Stomach (tissue), 19 donors: ENCODE measurements at places on chromosomes 16 and 17. TPM values are rescaled to one million over a fixed set of nuclear protein-coding genes. Genes with fewer than 3 reads are reported as not detected.
A peak's percentile ranks its signal among the peaks of the same experiment; 100 is the strongest.

GRCh38 chr16:9185381-9185780, 93.9 kb downstream of the HAPSTR1 start:
- no peak for DNase-seq
- no peak overlapping the region for H3K4me3 ChIP-seq
- H3K27ac ChIP-seq, result no peak overlapping the region
- H3K4me1 ChIP-seq, result no peaks in the 10 kb centered on the region

DNA sequence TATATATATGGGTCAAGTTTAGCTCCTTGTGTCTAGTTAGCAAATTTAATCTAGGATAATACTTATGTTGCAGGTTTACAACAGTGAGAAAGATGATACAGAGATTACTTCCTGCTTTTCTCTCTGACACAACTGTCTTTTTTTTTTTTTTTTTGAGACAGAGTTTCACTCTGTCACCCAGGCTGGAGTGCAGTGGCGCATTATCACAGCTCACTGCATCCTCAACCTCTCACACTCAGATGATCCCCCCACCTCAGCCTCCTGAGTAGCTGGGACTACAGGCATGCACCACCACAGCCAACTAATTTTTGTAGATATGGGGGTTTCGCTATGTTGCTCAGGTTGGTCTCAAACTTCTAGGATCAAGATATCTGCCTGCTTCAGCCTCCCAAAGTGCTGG, 706.9 kb upstream of the SOX9 start:
- H3K27ac ChIP-seq, result no peak overlapping the region
- H3K36me3 ChIP-seq, result no peaks in the 10 kb centered on the region
- no peak for DNase-seq
- H3K4me3 ChIP-seq, result no peak overlapping the region
- H3K4me1 ChIP-seq, result no peaks in the 10 kb centered on the region

DNA sequence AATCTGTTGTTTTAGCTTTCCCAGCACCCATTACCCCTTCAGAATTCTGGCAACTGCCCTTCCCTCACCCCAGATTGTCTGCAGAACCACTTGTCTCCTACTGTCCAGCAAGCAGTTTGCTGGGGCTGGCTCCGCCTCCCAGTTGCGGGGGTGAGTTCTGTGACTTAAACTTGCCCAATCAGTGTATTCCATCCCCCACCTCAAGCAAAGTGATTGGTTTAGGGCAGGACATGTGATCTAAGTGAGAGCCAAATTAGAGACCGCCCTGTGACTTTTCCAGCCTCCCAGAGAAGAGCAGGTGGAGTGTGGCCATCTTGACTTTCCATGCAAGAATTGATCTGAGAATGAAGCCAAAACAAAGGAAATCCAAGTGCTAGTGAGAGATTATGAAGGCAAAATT, 22.7 kb upstream of the SRCIN1 start:
- no peak overlapping the region for H3K27ac ChIP-seq
- H3K4me1 ChIP-seq, result no peaks in the 10 kb centered on the region
- H3K4me3 ChIP-seq, result no peak overlapping the region

- H3K27ac ChIP-seq, result no peak overlapping the region
- peaks cover 23% of the 10 kb centered on the region for H3K4me1 ChIP-seq
Observed at GRCh38 chr17:17147821-17148220, 58.3 kb downstream of the PLD6 start.

DNA sequence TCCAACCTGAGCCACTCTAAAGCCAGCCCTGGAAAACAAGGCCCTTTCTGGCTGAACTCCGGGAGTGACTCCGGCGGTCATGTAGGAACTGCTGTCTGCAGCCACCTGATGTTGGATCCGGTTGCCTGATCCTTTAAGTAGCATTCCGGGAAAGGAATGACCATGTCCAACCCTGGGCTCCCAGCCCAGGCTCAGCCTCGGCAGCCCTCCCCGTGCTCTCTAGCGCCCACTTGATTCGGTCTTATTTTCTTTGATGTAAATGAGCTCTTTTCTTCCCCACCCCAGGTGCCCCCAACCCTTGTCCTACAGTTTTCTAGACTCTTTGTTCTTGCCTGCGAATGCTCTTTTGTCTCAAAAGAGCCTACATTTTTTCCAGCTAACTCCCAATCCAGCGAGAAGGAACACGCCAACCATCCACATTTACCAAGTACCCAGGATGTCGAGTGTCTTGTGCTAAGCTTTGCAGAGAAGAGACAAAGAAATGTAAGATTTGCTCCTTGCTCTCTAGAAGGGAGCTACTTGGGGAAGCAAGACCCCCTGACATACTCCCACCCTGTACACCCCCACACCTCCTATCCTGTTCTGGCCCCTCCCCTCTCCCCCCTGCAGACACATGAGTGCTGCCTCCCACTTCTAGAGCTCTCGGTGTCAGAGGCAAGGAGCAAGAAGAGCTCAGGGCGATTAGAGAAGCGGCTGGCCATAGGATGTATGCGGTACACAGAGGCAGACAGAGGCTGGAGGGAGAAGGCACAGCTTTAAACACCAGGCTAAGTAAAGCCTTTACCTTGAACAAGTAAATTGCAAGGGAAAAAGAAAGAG, 53.8 kb downstream of the COG7 start:
- no peaks in the 10 kb centered on the region for H3K27me3 ChIP-seq
- peaks cover 100% of the 10 kb centered on the region for H3K36me3 ChIP-seq

DNA sequence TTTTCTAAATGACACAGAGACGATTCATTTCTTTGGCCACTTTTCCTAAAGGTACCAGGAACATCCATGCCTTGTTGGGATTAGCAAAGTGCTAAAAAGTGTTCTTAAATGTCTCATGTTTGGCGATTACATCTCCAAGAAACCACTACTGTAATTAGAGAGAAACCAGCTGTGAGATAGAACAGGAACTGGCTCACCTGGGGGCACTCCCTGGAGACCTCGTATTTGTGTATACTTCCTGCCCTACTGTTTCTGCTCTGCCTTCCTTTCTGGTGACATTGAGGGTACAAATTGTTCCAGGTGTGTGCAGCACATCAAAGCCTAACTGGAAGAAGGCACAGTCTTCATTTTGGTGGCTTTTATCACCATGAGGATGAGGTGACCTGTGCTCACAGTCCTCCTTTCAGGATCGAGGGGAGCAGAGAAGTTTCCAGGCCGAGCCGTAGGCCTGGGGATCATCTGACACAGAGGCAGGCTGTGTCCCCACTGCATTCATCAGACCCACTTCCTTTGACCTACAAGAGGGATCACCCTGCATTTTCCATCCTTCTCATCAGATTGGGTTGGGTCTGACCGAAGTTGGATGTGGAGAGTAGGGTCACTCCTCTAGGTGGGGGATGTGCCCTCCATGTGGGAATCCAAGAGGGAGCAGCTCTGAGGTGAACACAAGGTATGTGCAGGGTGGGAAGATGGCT, 23.7 kb downstream of the CCL4 start:
- H3K27me3 ChIP-seq, result no peaks in the 10 kb centered on the region
- no peak overlapping the region for H3K27ac ChIP-seq

DNA sequence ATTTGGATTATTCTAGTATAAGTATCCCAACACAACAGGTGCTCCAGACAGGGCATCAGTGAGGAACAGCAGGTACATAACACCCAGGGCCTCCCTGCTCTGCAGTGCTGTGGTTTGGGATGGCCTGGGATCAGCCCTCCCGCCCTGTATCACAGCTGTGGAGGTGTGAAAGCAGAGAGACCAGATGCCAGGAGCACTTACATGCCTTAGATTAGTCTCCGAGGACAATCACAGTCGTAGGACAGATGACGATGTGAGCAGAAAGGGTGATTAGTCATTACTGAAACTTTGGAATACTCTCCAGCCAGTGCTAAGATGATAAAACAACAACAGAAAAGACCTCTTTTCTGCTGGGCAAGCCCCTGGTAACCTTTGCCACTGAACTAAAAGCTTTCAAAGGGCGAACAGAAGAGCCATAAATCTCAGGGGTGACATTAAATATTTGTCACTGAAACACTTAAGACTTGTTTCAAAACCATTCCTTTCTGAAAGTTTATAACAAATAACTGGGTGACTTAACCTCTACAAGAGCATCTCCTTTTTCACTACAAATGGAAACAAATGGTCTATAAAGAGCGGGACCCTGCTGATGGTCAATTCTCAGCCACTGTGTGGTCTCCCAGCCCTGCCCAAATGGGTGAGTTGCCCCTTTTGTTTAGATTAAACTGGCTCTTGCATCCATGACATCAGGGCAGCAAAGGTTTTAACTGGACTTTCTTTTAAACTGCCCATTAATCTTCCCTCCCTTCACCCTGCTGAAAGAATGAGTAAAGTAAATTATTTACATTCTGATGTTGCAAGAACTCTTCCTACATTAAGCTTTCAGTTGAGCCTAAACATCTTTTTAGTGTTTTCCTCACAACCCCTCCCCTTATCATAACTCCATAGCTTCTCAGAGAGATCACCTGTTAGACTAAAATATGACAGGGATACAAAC, 183.1 kb upstream of the COX10 start:
- H3K27ac ChIP-seq, result no peak overlapping the region
- H3K4me3 ChIP-seq, result no peak overlapping the region
- H3K4me1 ChIP-seq, result no peaks in the 10 kb centered on the region
- no peak for DNase-seq
- H3K36me3 ChIP-seq, result no peaks in the 10 kb centered on the region

DNA sequence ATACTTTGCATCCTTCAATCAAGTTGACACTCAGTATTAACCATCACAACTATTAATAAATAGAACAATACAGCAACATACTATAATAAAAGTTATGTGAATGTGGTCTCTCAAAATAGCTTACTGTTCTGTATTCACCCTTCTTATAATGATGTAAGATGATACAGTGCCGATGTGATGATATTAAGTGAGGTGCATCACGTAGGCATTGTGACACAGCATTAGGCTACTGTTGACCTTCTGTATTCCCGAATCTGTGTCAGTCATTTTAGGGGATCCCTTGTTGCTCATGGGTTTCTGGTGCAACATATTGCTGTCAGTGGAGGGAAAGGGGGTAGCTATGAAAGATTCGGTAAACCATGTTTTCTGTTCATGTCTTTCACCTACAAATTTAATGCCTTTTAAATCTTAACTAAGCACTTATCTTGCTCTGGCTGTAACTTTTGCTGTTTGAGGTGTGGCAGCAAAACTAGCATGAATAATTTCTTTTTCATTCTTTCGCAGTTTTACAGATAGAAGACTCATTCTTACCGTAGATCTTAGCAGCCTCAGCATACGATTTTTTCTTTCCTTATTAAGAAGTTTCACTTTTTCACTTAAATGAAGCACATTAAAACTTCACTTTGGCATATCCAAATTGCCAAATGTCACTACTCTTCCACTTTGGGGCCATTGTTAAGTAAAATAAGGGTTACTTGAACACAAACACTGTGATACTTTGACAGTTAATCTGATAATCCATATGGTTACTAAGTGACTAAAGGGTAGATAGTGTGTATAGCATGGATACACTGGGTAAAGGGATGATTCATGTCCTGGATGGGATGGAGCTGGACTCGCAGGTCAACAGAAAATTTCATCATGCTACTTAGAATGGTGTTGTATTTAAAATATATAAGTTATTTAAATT, 29.6 kb downstream of the NFAT5 start:
- H3K27me3 ChIP-seq, result no peaks in the 10 kb centered on the region
- no peak overlapping the region for H3K27ac ChIP-seq
- peaks cover 7% of the 10 kb centered on the region for H3K4me1 ChIP-seq
- no peak for DNase-seq
- H3K4me3 ChIP-seq, result no peak overlapping the region
- H3K36me3 ChIP-seq, result no peaks in the 10 kb centered on the region

DNA sequence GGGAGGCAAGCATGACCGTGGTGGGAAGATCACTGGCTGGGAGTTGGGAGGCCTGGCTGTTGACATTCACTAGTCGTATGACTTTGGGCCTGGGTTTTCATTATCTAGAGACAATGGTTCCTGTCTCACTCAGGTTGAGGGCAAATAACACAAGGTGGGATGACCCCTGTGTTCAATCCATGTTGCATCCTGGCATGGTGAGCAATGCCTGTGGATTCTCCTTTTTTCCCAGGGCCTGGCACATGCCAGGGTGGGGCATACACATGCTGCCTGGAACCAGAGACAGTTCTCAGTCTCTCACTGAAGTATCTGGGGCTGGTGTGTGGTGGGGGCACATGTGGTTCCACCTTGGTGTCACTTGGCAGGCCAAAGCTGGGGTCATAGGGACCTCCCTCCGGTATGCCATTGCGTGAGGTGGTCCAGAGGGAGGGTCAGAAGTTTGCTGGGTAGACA, 5.4 kb downstream of the THRA start:
- H3K27ac ChIP-seq, result peak overlapping the region; percentile 98
- H3K4me3 ChIP-seq, result peak overlapping the region; percentile 20
- H3K4me1 ChIP-seq, result peaks cover 84% of the 10 kb centered on the region
- no peaks in the 10 kb centered on the region for H3K27me3 ChIP-seq

DNA sequence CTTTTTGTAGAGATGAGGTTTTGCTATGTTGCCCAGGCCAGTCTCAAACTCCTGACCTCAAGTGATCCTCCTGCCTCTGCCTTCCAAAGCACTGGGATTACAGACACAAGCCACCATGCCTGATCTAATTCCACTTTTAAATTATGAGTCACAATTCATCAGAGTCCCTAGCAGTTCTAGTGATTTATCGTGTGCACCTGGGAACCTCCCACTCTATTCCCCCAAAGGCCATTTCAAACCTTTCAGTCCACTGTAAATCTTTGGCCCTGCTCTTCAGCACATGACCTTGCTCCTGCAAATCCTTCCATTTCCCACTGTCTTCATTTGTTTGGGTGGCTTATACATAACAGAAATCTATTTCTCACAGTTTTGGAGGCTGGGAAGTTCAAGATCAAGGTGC, 73.0 kb downstream of the HS3ST2 start:
- H3K4me3 ChIP-seq, result no peak overlapping the region
- H3K27me3 ChIP-seq, result no peaks in the 10 kb centered on the region
- DNase-seq, result no peak
- no peak overlapping the region for H3K27ac ChIP-seq

GRCh38 chr17:6642592-6642991, 1.7 kb downstream of the TXNDC17 start:
- peaks cover 46% of the 10 kb centered on the region for H3K4me1 ChIP-seq
- no peaks in the 10 kb centered on the region for H3K27me3 ChIP-seq
- DNase-seq, result no peak
- H3K4me3 ChIP-seq, result no peak overlapping the region
- peaks cover 13% of the 10 kb centered on the region for H3K36me3 ChIP-seq

ZNF598 gene
- total RNA-seq, result 18.0 TPM

KRT20 gene
- not detected for total RNA-seq

CDRT15 gene
- total RNA-seq, result not detected

ST6GALNAC2 gene
- total RNA-seq, result 1.2 TPM

PIP4K2B gene
- total RNA-seq, result 23.5 TPM

TMEM204 gene
- total RNA-seq, result 45.8 TPM
